Stimulated activated CD8-positive, alpha-beta memory T cell treated with anti-CD3 and anti-CD28 coated beads, Interleukin-15, amount 100 ng/mL, for 1 hour (primary cell): ENCODE measurements at places on chromosomes 7 and 10.

- DNase-seq, result no peak
These were observed 141.1 kb upstream of the ITGB1 start for GRCh38 chr10:33098951-33099663.

DNA sequence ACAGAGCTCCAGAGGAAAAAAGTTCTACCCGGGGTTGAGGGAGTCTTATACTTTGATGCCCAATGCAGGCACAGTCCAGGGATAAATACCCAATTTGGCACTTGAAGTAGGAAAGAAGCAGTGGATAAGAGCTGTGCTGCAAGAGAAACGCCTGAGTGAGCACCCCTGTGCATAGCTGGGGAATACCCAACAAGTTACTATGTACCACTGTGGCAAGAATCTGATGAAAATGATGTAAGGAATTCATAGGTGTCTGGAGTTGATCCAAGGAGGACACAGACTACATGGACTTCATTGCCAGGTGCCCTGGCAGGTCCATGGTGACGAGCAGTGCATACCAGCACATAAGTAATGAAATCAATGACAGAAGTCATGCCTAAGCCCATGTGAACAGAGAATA, 183.7 kb upstream of the FEZF1 start:
- no peak for DNase-seq

- DNase-seq, result no peak
These were observed 168.2 kb downstream of the SH2D4B start for GRCh38 chr10:80705899-80706298.

DNA sequence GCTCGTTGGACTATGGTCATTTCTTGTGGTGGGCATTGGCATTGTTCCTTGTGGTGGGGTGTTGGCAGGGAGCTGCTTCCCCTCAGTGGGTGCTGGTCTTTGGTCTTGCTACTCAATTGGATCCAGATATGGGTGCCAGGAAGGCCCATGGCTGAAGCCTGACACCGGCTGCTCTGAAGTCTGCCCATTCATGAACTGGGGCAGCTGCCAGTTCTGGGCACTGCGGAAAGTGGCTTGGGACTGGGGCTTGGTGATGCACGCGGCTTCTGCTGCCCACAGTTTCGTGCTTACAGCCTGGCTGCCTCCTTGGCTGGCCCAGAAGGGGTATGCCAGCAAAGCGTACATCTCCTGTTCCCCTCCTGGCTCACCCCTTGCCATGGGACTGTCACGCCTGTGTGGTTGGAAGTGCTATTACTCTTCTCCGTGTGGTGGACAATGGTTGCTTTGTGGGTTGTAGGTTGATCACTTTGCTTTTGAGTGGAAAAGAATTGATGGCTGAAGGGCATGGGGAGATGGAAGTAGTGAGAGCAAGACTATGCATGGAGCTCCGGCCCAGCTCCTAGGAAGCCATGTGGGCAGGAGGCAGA, 54.7 kb downstream of the ADAMTS14 start:
- DNase-seq, result no peak

GRCh38 chr7:52423251-52423650, 612.2 kb upstream of the POM121L12 start:
- DNase-seq, result no peak

GRCh38 chr10:4294271-4294670, 509.3 kb upstream of the KLF6 start:
- DNase-seq, result no peak

- no peak for DNase-seq
These were observed 204.9 kb upstream of the RNF32 start for GRCh38 chr7:156435486-156436231.

DNA sequence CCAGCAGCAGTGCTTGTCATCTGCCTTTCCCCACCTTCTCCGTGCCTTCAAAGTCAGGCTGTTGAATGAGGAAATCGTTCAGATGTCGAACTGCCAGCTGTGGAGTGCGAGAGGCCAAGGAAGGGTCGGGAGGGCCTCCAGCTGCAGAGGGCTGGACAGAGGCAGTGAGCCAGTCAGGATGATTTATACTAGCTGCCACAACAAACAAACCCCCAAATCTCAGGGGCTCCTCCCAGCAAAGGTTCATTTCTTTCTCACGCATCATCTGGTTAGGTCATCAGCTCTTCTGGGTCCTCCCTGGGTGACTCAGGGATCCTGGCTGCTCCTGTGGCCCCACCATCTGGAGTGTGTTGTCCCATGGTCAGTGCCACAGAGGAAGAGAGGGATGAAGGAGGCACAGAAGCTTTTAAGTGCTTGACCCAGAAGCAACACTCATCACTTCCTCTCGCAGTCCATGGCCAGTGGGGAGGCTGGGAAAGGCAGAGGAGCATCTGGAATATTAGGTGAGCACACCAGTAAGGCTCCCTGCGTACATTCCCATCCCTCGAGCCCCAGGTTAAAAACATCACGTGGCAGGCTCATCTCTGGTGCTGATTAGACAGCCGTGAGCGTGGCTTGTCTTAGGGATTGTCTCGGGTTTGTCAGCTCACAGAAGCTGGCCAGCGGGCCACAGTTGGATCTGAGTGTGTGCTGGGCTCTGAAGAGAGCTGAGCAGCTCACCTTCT, 140.7 kb downstream of the RGS10 start:
- no peak for DNase-seq

- no peak for DNase-seq
These were observed 12.4 kb downstream of the PAPOLB start for GRCh38 chr7:4849390-4849789.

GRCh38 chr7:50153995-50154394, 60.9 kb upstream of the ZPBP start:
- DNase-seq, result no peak

- DNase-seq, result no peak
These were observed 728 bp downstream of the CAV2 start for GRCh38 chr7:116500078-116500853.

DNA sequence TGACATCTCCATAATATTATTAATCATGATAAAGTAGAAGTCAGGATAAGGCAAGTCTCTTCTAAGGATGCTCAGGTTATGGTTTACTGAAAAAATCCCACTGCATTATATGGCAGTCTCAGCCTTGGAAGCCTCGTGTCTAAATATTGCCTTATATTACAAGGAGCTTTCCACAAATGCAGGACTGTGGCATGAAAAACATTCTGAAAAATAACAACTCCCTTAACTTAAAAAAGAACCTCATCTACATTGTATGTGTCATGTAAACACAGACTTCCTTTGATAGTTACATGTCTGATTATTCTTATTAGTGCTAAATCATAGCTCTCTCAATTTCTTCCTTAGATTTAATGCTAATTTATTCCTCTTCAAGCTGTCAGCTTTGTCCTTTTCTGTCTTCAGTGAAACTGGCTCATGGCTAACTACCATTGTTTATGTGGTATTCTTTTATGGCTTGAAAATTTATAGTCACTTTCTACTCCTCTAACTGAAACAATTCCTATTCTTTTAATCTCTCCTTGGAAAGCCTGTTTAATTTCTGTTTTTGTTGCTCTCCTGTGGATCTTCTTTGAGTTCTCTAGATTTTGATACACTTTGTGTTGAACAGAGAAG, 156.1 kb downstream of the KIF20B start:
- no peak for DNase-seq

GRCh38 chr10:132961787-132962622, 19.6 kb upstream of the CFAP46 start:
- DNase-seq, result peak; percentile 46

DNA sequence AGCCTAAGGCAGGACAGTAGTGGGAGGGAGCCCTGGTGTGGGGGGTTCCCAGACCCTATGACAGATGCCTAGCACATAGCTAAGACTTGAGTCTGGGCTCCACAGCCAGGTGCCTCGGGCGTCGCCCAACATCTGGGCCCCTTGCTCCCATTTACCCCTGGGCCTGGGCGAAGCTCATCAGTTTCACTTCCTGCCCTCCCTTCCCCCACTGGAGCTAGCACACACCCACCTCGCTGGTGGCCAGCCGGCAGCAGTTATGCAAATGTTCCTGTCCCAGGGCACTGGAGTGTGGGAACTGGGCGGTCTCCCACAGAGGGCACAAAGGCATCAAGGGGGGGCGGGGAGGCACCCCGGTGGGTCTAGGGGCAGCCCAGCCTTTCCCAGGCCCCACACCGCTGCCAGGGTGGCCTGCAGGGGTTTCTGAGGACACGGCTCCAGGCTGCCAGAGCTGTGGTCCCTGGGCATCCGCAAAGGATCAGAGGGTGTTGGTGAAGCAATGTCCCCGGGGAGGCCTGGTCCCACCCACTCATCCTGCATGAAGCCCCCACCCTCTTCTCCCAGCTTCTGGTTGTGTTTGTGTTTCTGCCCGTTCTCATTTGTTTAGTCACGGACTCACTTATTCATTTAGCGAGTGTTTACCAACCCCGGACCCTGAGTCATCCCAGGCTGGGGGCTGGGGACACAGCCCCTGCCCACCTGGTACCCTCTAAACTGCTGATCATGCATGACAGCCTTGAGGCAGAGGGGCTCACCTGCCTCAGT, 20.4 kb downstream of the SH2B2 start:
- no peak for DNase-seq

DNA sequence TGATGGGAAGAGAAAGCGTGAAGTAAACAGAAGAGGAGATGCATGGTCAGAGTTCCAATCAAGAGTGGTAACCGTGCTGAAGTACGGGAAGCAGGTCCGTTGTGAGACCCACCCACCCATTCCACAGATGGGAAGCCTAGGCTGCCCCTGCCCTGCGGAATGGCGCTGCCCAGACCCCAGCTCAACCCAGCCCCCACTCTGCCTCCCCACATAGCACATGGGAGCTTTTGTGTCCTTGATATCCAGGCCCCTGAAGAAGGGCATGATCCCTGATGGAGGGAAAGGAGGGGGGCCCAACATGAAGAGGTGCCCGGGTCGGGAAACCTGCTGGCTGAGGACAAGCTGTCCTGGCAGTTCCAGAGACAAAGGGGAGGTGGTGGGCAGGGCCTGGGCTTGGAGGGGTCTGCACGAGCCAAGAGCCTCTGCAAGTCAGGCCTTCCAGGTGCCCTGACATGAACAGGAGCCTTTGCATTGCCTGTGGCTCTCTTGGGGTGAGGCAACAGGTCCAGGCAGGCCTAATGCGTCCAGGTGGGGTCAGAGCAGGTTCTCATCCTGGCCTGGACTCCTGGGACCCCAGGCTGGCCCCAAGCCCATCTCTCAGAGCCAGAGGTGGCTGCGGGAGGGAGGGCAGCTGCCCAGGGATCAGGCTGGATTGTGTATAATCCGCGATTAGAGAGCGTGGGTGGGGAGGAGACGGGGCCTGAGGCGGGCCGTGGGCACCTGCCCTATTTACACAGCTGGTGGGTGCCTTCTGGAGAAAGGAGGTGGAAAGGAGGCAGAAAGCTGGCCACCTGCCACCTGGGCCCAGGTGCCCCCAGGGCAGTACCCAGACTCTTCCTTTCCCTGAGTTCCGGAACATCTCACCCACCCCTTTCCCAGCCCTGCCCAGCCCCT, 23.5 kb downstream of the YKT6 start:
- DNase-seq, result no peak

GRCh38 chr7:103420857-103421384, 25.1 kb downstream of the SLC26A5 start:
- DNase-seq, result no peak
